Osteoblast (primary cell): ENCODE measurements at places on chromosomes 4 and X. TPM values are rescaled to one million over a fixed set of nuclear protein-coding genes. Genes with fewer than 3 reads are reported as not detected.

Gene NAA11
- not detected in 2 replicates for total RNA-seq

Gene EPGN
- total RNA-seq, result 1.1 and 1.2 TPM in 2 replicates

DNA sequence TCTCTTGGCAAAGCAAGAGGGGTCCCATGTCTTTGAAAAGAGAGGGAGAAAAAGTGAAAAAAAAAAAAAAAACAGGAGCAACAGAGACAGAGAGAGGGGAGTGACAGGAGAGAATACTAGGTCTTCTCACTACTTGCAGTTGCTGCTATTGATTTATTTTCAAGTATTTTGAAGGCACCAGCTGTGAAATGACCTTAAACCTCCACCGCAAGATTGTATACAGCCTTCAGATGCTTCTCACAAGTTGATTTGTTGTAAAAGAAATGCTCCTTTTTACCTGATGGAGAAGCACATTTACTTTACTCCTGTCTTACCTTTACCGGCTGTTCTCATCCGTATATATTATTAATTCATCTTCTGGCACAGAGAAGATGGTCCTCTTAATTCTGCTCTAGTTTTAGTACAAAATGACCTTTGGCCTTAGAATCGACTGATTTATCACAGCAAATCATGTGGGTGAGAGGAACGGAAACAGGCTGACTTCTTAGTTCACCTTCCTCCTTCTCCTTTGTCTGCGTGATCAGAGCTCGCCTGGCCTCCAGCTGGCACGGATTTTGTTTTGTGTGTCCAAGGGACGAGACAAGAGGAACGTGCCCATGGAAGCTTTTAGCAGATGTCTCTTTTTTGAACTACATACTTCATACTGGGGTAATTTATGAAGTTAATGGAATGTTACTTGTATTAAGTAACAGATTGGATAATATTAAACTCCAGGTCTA is 82.4 kb upstream of the PACRGL start:
- H3K4me1 ChIP-seq, result peaks cover 12% of the 10 kb centered on the region
- no peaks in the 10 kb centered on the region for H3K27me3 ChIP-seq
- no peak overlapping the region for H3K4me3 ChIP-seq
- no peak overlapping the region for H3K27ac ChIP-seq

GRCh38 chrX:72029483-72030411 is 102.0 kb downstream of the RTL5 start:
- H3K4me1 ChIP-seq, result peaks cover 29% of the 10 kb centered on the region
- DNase-seq, result no peak
- peak overlapping the region; percentile 50 for H3K27ac ChIP-seq
- H3K4me3 ChIP-seq, result no peak overlapping the region
- H3K36me3 ChIP-seq, result no peaks in the 10 kb centered on the region

DNA sequence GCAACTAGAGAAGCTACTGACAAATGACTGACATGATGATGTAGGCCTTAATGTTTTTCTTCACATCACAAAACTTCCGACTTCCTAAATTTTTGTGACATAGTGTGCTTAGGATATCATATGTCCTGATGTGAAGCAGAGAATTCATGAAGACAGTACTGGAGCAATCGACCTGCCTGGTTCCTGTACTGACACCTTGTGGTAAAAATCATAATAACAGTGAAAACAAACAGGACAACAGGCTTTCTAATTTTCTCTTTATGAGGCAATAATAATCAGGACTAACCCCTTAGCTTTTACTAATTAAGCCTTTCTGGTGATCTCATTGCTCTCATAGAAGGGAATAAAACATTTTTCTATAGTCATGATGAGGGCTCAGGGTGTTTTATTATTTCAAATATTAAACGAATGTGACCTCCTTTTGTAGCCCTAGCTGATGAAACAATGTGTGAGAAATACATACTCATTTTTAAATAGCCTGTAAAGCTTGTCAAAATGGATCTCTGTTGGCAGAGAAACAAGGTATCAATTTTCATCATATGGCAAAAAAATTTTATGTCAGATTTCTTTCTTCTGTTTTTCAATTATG is 158.4 kb downstream of the TENT5D start:
- peak; percentile 71 for DNase-seq
- H3K36me3 ChIP-seq, result no peaks in the 10 kb centered on the region
- no peaks in the 10 kb centered on the region for H3K4me1 ChIP-seq

DNA sequence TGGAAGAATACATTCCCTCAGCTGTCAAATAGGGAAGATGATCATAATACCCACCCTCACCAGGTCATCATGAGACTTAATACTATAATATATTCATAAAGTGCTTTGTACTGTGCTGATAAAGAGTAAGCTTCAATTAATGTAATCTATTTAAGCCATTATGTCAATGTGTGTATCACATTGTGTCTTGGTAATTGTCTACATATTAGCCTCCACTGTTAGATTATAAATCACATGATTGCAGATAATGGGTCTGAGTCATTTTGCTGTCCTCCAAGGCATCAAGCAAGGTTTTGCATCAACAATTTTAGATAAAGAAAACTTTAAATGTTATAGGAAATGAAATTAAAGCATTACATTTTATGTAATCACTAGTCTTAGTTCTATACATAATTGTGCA is 45.2 kb upstream of the CEP135 start:
- H3K4me1 ChIP-seq, result peaks cover 5% of the 10 kb centered on the region
- DNase-seq, result no peak
- H3K4me3 ChIP-seq, result no peak overlapping the region
- no peaks in the 10 kb centered on the region for H3K27me3 ChIP-seq
- H3K27ac ChIP-seq, result no peak overlapping the region

GRCh38 chr4:13601048-13601447 is 26.5 kb downstream of the BOD1L1 start:
- H3K36me3 ChIP-seq, result peaks cover 55% of the 10 kb centered on the region
- H3K27ac ChIP-seq, result no peak overlapping the region
- H3K27me3 ChIP-seq, result no peaks in the 10 kb centered on the region
- no peak overlapping the region for H3K4me3 ChIP-seq

- no peak overlapping the region for H3K27ac ChIP-seq
- no peak overlapping the region for H3K4me3 ChIP-seq
- H3K4me1 ChIP-seq, result peaks cover 6% of the 10 kb centered on the region
- H3K27me3 ChIP-seq, result no peaks in the 10 kb centered on the region
- DNase-seq, result no peak
Observed at GRCh38 chr4:173365359-173365996, 5.3 kb upstream of the SAP30 start.
